ENCODE measurements at places on chromosomes 1 and 21. TPM values are rescaled to one million over a fixed set of nuclear protein-coding genes. Genes with fewer than 3 reads are reported as not detected.

The FCRL6 gene
- total RNA-seq = not detected

The DNM3 gene
- 3.0 TPM for total RNA-seq

The BARHL2 gene
- not detected for total RNA-seq

The RBBP5 gene
- total RNA-seq = 23.5 TPM

The DIO1 gene
- not detected for total RNA-seq

The PTGFR gene
- total RNA-seq = not detected

The SPRR1B gene
- not detected for total RNA-seq

The ASAP3 gene
- total RNA-seq = 0.37 TPM

The NTMT2 gene
- total RNA-seq = not detected

The IVL gene
- not detected for total RNA-seq

The AGMAT gene
- 16.6 TPM for total RNA-seq

The MAP3K21 gene
- 7.3 TPM for total RNA-seq

The USP24 gene
- 41.6 TPM for total RNA-seq

The FNDC5 gene
- total RNA-seq = not detected

The TTC13 gene
- total RNA-seq = 22.0 TPM

The TSTD1 gene
- total RNA-seq = 119 TPM

The RGL1 gene
- 1.7 TPM for total RNA-seq

The ERICH3 gene
- not detected for total RNA-seq

The AVPR1B gene
- total RNA-seq = not detected

The UMODL1 gene
- not detected for total RNA-seq

The EDN2 gene
- not detected for total RNA-seq

The C1QA gene
- not detected for total RNA-seq

The GPR89A gene
- total RNA-seq = 31.9 TPM

The KCNT2 gene
- 0.04 TPM for total RNA-seq

The PRDM16 gene
- total RNA-seq = not detected

The HSPB7 gene
- total RNA-seq = not detected

The UQCRHL gene
- total RNA-seq = 2.2 TPM

The PODN gene
- not detected for total RNA-seq

The TNFSF18 gene
- not detected for total RNA-seq

The PPIAL4G gene
- total RNA-seq = 0.40 TPM

The LAMB3 gene
- total RNA-seq = 7.2 TPM

The SEMA6C gene
- 6.3 TPM for total RNA-seq

The KIF2C gene
- 93.4 TPM for total RNA-seq

The ADAMTS5 gene
- total RNA-seq = not detected

The MAP1LC3C gene
- total RNA-seq = not detected

The CRABP2 gene
- 2.2 TPM for total RNA-seq

The VN1R5 gene
- total RNA-seq = not detected

The RIMKLA gene
- 6.4 TPM for total RNA-seq

The RHBDL2 gene
- total RNA-seq = not detected

The SH2D1B gene
- total RNA-seq = not detected

The BRDT gene
- total RNA-seq = not detected

The PTGS2 gene
- total RNA-seq = 0.17 TPM

The FAM43B gene
- not detected for total RNA-seq
